ENCODE measurements at places on chromosomes 2 and 18.

- no peak for DNase-seq
Observed at GRCh38 chr2:81389203-81389602, 1084.7 kb upstream of the LRRTM1 start.

GRCh38 chr2:165898381-165898780 is 55.2 kb downstream of the TTC21B start:
- no peak for DNase-seq

DNA sequence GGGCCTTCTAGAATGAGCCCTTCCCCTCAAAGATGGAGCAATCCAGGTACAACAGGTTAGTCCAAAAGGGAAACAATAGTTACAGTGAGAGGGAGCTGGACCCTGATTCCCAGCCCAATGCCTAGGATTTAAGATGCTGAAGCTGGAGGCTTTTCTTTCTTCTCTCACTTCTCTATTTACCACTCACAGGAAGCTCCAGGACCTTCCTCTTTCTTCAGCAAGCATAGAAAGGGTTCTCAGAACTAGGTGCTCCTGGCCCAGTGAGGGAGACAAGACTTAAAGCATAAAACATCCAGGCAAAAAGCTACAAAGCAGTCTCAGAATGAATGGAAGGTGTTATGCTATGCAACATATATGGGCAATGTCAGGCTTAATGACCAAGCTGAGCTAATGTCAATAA is 279.0 kb downstream of the SRBD1 start:
- no peak for DNase-seq

DNA sequence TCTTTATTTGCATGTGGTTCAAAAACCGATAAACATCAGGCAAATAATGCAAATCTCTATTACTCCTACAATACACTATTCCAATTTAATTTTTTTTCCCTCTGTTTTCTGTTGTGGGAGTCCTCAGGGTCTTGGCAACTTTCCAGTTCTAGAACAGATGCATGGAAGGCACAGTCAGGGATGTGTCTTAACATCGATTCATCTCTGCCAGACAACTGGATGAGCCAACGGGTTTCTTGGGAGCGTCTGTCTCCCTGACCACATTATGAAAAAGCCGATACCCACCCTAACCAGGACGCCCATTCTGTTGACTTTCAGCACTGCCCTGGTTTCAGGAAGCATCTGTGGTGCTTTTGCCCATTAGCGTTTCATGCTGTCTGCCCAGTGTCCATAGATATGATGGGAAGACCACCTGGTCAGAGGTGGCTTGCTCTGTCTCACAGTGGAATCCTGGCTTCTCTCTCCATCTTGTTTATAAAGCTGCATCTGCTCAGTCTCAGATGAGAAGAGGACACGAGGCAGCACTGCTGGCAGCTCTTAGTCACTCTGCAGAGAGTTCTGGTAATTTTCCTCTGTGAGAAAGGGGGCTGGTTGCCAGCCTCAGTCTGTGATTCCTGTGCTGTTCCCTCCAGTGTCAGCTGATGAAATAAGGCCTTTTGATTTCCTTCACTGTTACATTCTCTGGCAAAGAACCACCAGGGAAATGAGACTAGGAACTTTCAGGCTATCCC is 57.9 kb upstream of the KCNE4 start:
- peak; percentile 82 for DNase-seq

- DNase-seq, result no peak
Observed at GRCh38 chr18:78160961-78161656, 818.5 kb upstream of the SALL3 start.

GRCh38 chr2:103287746-103288145 is 525.9 kb downstream of the TMEM182 start:
- no peak for DNase-seq

DNA sequence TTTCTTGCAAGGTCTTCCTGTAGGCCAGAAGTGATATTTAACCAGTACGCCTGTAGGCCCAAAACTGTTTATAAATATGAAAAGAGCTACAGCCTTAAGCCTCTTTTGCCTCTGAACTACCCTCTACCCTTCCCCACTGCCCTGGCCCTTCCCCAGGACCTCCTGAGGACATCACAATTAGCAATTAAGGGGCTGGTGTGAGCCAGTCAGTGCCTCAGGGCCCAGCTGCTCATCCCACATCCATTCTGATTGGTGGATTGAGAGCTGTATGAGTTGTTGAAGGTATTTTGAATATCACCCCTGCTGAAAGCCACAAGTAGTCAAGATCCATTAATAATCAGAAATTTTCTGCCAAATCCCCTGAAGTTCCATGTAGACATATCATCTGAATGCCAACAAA is 126.3 kb upstream of the TACR1 start:
- DNase-seq, result no peak

DNA sequence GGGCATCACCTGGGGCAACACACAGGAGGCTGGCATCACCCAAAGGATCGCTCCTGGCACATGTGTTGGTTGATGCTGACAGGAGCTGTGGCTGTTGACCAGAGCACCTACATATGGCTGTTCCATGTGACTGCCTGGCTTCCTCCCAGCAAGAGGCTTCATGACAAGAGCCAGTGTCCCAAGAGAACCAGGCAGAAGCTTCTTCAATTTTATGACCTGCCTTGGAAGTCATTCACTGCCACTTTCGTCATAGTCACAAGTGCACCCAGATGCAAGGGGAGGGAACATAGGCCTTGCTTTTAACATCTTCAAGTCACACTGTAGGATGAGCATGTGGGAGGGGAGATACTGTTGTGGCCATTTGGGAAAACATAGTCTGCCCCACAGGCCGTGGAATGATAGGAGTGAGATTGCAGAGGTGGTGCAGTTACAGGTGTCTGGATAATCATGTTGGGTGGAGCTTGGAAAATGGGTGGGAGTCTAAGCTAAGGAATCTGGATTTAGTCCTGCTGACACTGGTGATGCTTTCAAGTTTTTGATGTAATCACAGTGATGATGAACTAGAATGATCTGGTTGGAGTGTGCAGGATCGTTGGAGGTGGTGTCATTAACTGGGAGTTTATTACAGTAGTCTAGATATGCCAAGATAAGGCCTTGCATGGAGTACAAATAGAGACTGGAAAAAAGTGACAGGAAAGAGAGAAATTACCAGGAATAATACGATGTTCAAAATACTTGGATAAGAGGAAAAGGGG is 107.0 kb downstream of the RAPGEF4 start:
- DNase-seq, result no peak

DNA sequence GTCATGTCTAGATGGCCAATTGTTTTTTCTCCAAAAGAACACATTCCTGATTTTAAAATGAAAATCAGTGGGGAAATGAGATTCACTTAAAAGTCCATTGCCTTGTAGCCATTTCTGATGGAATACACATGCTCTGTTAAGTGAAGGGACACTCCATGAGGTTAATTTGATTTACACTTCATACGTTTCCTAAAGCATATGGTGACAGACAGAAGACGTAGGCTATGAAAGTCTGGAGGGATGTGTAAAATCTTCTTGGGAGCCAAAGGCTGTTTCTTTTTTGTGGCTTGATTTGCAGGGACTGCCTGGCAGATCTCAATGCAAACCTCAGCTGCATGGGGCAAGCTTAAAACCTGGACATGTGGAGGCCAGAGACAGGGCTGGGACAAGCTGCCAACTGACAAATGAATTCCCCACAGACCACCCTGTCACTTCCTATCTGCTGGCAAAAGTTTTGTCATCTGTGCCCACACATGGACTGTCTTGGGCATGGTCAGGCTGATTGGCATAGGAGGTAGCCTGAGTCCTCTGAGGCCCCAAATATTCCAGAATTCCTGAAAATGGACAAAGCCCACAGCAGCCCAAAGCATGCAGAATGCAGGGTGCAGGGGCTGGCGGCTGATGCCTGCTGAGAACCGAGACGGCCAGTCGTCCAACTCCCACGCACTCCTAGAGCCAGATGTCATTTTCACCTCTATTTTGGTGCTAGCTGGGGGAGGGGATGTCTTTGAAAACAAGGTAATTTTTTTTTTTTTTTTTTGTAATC is 73.9 kb downstream of the SDC1 start:
- no peak for DNase-seq

DNA sequence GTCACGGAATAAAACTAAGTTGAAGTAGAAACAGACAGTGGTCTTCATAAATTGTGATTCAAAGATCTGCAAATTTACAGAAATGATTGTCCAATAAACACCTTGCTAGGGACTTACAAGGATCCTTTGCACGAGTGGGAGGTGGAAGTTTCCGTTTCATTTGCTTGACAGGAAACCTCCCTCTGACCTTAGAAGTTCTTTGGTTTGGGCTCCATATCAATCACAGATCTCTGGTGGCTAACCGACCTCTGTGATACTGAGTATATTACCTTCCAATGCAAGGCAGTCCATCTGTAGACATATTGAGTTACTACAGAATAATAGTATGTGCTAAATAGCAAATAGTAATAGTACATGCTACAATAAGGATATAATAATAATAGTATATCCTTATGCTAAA is 33.7 kb upstream of the RNF152 start:
- DNase-seq, result no peak

- no peak for DNase-seq
Observed at GRCh38 chr2:189592353-189592984, 11.9 kb upstream of the SLC40A1 start.

DNA sequence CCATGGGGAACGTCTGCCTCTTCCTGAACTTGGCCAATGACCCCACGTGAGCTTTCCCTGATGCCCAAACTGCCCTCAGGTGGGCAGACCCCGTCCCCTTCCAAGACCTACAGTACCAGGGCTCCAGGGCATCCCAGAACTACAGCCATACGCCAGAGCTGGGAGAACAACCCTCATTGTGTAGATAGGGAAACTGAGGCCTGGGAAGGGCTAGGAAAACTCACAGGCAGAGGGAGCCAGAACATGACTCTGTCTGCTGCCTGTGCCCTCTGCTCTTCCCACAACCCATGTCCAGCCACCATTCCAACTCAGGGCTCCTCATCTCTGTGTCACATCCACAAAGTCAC is 16.8 kb upstream of the ANKRD53 start:
- no peak for DNase-seq

DNA sequence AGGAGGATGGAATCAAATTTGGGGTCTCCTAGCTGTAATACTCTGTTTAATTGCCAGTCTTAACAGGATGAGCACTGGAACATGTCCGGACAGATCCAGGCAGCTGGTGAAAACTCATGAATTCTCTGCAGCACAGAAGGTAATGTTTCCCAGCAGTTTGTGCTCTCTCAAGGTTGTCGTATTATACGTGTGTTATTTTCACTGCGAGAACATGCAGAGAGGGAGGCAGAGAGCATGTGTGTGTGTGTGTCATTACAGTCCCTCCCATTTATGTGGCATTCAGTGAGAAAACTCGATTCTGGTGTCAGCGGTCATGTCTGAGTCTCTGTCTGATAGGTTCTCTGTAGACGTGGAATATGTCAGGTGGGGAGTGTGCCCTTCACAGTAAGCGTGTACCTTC is 150.2 kb upstream of the POU3F3 start:
- no peak for DNase-seq

GRCh38 chr2:8462899-8463648 is 218.8 kb upstream of the ID2 start:
- DNase-seq, result no peak

DNA sequence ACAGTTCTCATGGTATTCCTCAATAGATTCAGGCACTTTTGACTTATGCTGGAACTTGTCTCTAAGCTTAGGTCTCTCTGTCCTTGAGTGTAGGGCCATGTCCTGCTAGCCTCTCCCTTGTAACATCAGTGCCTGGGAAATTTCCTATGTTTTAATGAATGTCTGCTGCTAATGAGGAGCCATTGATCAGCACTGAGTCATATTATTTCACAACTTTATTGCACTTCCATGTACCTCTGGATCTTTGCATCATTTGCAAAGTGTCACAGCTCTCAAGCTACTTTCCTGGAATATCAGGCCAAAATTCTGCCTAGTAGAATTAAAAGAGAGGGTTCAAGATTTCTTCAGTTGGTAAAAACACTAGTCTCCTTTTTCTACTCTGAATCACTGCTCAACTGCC is 102.5 kb downstream of the GAREM1 start:
- no peak for DNase-seq

GRCh38 chr2:177289824-177290628 is 25.5 kb upstream of the NFE2L2 start:
- no peak for DNase-seq

DNA sequence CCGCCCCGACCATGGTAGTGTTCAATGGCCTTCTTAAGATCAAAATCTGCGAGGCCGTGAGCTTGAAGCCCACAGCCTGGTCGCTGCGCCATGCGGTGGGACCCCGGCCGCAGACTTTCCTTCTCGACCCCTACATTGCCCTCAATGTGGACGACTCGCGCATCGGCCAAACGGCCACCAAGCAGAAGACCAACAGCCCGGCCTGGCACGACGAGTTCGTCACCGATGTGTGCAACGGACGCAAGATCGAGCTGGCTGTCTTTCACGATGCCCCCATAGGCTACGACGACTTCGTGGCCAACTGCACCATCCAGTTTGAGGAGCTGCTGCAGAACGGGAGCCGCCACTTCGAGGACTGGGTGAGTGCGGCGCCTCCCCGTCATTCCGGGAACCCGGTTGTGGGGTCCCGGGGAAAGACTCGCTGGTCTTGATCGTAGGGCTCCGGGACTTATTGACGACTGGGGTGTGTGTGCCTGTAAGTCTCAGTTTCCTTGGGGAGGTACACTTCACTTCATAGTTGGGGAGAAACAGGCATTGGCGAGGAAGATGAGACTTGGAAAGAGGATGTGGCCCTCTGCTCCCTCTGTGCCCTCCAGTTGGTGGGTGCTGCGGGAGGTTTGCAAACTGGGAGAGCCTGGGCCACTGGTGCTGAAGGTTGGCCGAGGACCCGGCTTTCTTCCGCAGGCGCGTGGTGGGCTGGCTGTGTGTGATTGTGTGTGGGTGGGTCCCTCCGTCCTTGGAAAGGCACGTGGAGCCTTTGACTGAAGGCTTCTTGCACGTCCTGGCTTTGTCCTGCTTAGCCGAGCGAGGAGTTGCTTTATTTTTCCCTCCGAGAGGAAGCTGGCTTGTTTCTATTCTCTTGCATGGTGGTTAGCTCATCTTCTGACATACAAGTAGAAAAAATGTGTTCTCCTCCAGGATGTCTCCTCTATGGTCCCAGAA is 886 bp downstream of the PRKCE start:
- peak; percentile 74 for DNase-seq

DNA sequence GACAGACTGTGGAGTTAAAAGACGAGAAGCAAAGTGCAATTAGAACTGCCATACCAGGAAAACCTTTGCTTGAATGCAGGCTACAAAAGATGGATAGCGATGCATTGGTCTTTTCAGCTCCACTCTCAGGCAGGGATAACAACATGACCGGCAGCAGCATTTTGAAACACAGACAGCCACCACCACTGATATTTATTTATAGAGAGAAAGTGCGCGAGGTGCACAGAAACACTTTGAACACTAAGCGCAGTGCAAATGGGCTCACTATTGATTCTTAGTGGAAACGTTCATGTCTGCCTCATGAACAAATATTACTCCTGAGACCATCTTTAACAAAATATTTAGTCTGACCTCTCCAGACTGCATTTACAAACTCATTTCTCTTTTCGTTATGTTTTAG is 32.9 kb downstream of the CAVIN2 start:
- DNase-seq, result no peak

DNA sequence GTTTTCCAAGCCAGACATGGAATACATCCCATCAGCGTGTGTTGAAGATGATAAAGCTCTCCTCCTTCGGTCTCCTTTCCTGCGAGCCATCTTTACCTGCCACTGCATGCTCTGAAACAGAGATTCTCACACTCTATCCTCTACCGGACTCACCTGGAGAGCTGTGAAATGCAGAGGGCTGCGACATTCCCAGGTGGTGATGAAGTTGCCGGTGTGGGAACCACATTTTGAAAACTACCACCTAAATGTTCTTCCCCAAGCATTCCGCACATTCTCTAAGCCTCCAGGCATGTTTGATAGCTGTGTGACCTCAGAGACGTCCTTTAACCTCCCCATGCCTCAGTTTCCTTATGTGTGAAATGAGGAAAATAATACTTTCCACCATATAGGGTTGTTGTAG is 226.2 kb upstream of the RAB6C start:
- no peak for DNase-seq
